Stimulated activated CD8-positive, alpha-beta memory T cell treated with anti-CD3 and anti-CD28 coated beads, Interleukin-15, amount 100 ng/mL, for 1 hour (primary cell): ENCODE measurements at places on chromosomes 7 and 10.

GRCh38 chr10:42984761-42985325 is 92.0 kb upstream of the RET start:
- no peak for DNase-seq

- DNase-seq: no peak
These were observed 145.8 kb downstream of the AUTS2 start for GRCh38 chr7:69744026-69744425.

GRCh38 chr7:108079276-108079647 is 50.9 kb downstream of the LAMB4 start:
- DNase-seq: no peak

DNA sequence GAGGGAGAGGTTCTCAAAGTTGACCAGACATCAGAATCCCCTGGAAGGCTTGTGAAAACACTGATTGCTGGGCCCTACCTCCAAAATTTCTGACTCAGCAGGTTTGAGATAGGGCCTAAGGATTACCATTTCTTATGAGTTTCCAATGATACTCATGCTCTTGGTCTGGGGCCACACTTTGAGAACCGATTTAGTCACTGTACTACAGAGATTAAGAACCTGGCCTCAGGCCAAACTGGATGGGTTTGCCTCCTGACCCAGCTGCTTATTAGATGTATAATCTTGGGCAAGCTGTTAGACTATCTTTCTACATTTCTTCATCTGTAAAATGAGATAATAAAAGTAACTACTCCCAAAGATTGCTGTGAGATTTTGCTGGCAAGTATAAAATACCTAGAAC is 77.1 kb upstream of the SCIN start:
- DNase-seq: no peak

DNA sequence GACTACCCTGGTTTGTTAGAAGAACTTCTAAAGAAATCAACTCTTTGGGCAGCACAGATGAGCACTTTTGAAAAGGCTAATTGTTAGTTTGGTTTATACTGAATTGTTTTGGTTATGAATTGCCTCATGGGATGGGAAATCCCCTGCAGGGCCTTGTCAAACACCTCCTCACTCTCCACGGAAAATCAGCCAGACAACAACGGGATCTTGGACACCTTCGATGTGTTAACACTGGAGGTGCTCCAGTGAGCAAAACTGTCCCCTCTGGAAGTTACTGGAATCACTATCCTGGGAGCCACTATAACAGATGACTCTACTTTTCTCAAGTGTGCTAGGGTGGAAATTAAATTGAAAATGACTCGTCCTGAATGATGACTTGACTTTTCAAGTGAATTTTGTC is 38.7 kb downstream of the CDK6 start:
- DNase-seq: no peak

DNA sequence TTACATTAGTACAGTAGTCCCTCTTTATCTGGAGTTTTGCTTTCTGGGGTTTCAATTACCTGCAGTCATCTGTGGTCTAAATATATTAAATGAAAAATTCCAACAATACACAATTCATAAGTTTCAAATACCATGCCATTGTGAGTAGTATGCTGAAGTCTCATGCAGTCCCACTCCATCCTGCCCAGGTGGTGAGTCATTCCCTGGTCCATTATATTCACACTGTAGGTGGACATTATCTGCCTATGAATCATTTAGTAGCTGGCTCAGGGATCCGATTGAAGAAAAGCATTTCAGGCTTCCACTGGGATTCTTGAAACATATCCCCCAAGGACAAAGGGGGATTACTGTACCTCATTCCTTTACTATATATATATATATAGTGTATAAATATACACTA is 298.2 kb upstream of the GALNT17 start:
- no peak for DNase-seq
